ENCODE measurements at places on chromosomes 7 and 10. TPM values are rescaled to one million over a fixed set of nuclear protein-coding genes. Genes with fewer than 3 reads are reported as not detected.
A peak's percentile ranks its signal among the peaks of the same experiment; 100 is the strongest.

- no peak for DNase-seq
Observed at GRCh38 chr10:71267508-71268240, 51.4 kb upstream of the SLC29A3 start.

The COBL gene
- total RNA-seq: 6.3 TPM

- peak; percentile 71 for DNase-seq
Observed at GRCh38 chr7:44103923-44104859, at the start of gene AEBP1. TSS of gene AEBP1 (plus strand) at chr7:44104345. CDS start at chr7:44104666, 321 bp downstream.

GRCh38 chr10:51188008-51188407 is 113.7 kb downstream of the PRKG1 start:
- no peak for DNase-seq

GRCh38 chr10:70845816-70846215 is 30.1 kb downstream of the SGPL1 start:
- DNase-seq: no peak

DNA sequence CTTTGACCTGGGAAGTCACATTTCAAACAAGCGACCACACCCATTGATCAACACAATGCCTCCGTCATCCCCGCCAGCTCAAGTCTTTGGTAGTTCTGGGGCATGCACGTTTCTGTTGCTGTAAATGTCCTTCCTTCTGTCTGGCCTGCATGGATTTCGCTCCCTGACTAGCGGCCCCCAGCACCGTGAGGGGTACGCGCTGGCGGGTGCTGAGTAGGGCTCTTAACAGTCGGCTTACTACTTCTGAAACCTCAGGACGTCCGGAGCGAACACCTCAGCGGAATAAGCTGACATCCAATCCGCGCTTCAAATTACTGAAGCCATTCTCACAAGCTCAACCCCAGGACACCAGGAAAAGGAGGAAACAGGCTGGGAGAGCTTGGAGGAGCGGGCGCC is 505 bp downstream of the NUDCD3 start:
- DNase-seq: no peak

DNA sequence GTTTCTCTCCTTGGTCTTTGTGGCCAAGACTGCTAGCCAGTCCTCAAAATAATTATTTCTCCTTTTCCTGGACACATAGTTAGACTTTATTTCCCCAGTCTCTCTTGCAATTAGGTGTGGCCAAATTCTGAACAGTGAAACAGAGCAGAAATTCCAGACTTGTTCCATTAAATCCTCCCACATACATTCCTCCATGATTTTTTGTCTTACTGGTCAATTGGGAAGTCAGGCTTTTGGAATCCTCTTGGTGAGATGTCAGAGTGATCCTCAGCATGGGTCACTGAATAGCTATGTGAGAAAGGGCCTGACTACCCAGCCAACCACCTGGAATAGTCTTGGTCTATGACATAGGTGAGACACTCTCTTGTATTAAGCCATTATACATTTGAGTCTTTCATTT is 164.2 kb downstream of the DGKI start:
- no peak for DNase-seq

DNA sequence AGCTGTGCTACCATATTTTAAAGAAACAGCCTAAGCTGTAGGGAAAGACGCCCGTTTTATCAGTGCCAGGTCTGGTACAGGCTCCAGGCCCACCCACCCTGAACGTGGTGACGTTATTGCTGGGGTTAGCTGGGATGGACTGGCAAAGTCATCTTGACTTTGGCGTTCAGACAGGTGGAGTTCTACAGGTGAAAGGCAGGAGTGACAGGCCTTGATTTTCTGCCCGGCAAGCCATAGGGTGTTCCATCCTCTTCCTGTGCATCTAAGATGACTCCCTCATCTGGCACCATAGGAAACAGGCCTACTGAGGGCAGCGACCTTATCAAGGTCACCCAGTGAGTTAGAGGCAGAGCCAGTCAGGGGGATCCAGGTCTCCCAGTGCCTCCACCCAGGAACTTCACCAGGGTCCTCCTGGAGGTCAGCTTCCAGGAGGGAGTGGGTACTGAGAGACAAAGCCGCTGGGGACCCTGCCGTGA is 41.6 kb downstream of the HK1 start:
- no peak for DNase-seq

The MKX gene
- total RNA-seq: not detected

GRCh38 chr7:157685430-157686284 is 348.9 kb downstream of the DNAJB6 start:
- DNase-seq: peak; percentile 61

DNA sequence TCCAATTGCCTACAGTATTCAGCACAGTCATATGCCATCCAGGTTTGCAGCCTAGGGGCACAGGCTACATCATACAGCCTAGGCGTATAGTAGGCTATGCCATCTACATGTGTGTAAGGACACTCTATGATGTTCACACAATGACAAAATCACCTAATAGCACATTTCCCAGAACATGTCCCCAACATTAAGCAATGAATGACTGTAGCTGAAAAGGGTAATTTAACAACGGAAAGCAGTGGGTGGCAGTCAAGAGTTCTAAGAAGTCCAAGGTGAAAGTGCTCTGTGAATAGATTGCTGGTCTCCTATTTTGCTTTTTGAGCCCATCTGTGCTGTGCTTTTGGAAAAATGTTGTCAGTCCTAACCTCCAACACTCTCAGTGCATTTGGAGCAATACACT is 162.6 kb downstream of the KLF6 start:
- DNase-seq: no peak

DNA sequence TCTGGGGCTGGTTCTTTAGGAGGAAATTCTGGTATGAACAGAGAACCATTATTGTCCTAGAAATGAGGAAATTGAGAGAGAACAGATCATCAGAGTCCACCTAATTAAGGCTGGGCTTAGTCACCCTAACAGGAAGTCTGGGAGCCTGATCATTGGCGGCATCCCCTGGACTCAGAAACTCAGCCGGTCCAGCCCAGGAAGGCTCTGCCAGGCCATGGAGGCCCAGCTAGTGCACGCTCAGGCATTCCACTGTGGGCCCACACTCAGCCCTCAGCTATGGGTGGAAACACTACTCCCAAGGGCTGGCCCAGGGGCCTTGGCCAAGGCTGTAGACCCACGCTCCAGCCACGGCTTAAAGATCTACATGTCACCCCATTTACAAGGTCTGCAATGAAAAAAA is 109.2 kb downstream of the PTPN20 start:
- DNase-seq: no peak

DNA sequence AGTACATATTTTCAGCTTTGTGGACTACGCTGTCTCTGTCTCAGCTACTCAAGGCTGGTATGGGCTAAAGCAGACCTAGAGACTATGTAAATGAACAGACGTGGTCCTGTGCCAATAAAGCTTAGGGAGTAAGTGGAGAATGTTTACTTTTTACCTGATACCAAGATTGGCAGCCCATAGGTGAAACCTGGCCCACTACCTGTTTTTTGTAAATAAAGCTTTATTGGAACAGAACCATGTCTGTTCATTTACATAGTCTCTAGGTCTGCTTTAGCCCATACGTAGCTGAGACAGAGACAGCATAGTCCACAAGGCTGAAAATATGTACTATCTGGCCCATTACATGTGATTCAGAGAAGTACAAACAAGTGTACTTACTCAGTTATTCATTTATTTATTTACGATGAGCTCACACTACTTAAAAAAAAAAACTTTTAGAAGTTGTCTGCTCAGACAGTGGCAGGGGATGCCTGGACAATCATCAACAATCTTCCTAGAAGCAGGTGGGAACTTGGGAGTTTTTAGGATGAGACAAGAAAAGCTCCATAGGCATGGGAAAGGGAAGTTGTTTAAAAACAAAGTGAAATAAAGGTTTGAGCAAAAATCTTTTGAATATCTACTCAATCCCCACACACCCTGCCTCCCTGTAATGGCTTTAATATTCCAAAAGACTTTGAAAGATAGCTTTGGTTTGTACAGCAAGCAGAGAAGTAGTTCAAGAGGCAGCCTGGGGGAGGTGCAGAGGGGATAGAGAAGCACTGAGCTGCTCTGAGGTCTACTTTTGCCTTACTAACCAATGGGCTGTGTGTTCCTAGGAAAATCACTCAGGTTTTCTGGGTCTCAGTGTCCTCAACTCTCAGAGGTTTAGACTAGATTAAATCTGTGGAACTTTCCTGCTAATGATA is 114.4 kb upstream of the AFAP1L2 start:
- DNase-seq: no peak

The COL28A1 gene
- 0.60 TPM for total RNA-seq

The SH2D4B gene
- 0.11 TPM for total RNA-seq

DNA sequence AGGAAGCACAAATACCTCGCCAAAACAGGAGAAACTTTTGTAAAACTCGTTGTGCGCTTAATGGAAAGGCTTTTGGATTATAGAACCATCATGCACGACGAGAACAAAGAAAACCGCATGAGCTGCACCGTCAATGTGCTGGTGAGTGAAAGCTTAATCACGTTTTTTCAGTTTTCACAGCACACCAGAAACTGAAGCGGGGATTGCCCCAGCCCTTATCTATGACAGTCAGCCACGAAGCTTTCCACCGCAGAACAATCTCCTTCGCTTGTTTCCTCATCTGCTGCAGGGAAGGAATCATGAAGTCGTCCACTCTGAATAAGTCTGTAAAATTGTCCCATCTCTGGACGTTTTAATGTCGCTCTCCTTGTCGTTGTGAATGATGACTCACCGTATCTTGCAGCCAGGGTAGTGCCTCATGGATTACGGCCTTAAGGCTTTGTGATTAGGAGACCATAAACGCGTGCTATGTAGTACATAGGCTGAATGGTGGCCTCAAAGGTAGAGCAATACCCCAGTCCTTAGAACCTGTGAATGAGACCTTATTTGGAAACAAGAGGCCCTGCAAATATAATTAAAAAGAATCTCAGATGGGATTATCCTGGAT is 174.9 kb upstream of the NPS start:
- DNase-seq: no peak

- DNase-seq: no peak
Observed at GRCh38 chr10:7239312-7239985, 171.4 kb downstream of the SFMBT2 start.

DNA sequence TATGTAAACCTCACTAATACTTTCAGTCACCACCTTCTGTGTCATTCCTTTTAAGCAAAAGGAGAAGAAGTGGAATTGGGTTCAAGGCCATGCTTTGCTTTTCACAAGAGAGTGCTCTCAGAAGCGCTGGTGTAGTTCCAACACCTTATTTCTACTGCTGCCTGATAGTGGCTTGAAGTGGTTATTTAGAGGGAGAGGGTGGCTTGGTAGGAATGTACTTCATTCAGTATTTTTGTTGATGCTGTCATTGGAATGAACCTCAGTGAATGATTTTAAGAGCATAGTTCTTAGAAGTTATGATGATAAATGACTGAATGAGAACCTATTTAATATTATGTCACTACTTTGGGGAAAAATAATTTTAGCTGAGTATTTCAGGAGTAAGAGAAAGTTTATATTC is 396.7 kb downstream of the EXOC4 start:
- DNase-seq: no peak

The CYP2C18 gene
- 0.15 TPM for total RNA-seq

DNA sequence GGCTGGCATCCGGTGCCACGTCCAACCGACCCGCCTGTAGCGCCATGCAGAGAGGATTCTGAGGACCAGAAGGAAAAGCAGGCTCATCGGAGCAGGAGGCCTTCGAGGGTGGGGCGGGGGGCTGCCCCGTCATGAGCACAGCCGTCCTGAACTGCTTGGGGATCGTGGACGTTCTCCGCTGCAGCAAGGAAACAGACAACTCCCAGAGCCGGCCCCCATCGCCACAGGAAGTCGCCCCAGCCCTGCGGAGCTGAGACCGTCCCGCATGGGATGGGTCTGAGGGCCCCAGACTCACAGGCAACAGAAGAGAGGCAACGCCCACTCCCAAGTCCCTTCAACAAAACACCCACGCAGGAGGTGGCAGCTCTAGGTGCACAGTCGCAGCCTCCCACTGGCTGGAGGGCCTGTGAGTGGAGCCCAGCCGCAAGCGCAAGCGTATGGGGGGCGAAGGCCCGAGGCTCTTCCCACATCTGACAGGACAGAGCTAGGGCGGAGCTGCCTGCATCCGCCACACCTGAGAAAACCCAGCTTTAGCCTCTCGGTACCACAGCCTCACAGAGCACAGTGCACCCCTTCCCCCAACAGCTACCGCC is 64.7 kb upstream of the TNRC18 start:
- no peak for DNase-seq

DNA sequence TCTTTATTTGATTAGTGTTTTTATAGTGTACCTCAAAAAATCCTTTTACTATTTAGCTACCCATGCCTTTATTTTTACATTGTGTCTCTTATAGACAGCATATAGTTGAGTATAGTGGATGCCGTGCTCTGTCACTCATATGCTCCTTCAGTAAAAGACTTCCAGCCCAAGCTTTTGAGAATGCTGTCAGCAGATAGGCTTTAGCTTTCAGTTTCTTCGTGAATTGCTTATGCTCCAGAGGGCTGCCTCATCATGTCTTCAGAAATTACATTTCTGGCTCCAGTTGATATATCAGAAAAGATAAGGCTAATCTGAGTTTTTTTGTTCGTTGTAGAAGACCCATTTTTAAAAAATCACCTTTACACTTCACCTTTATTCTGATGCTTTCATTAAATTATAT is 332.0 kb downstream of the NXPH1 start:
- DNase-seq: no peak

DNA sequence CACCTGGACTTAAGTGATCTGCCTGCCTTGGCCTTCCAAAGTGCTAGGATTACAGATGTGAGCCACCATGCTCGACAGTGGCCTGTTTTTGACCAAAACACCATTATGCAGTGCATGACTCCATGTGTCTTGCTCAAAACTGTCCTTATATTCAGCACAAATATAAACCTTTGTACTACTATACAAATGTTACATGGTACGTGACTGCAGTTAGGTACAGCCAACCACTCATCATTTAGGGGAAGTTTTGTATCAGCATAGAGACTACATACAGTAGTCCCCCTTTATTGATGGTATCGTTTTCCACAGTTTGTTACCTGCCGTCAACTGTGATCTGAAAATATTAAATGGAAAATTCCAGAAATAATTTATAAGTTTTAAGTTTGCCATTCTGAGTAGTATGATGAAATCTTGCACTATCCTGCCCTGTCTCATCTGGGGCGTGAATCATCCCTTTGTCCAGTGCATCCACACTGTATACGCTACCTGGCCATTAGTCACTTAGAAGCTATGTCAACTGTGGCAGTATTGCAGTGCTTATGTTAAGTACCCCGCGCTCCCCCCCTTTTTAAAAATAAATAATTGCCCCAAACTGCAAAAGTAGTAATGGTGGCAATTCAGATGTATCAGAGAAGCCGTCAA is 23.3 kb upstream of the ZNF282 start:
- DNase-seq: no peak

- DNase-seq: no peak
Observed at GRCh38 chr7:99699946-99700345, 20.1 kb upstream of the CYP3A5 start.

Measured in neural progenitor cell (in vitro differentiated cells).